ENCODE measurements at places on chromosomes 12 and 14. TPM values are rescaled to one million over a fixed set of nuclear protein-coding genes. Genes with fewer than 3 reads are reported as not detected.

SLC39A2 gene
- not detected for polyA plus RNA-seq

SERPINA12 gene
- not detected for polyA plus RNA-seq

ABCC9 gene
- 96.0 TPM for polyA plus RNA-seq

RHOJ gene
- polyA plus RNA-seq: 24.4 TPM

INHBC gene
- 0.07 TPM for polyA plus RNA-seq

CLEC4C gene
- polyA plus RNA-seq: not detected

NTS gene
- 37.3 TPM for polyA plus RNA-seq

PPP1R12A gene
- 60.8 TPM for polyA plus RNA-seq

RNASE7 gene
- not detected for polyA plus RNA-seq

RDH16 gene
- 0.20 TPM for polyA plus RNA-seq

REM2 gene
- 0.12 TPM for polyA plus RNA-seq

NINJ2 gene
- polyA plus RNA-seq: 5.6 TPM

SALL2 gene
- 17.2 TPM for polyA plus RNA-seq

HPD gene
- not detected for polyA plus RNA-seq

METTL3 gene
- polyA plus RNA-seq: 41.6 TPM

OTUB2 gene
- polyA plus RNA-seq: not detected

RERG gene
- polyA plus RNA-seq: 8.7 TPM

PRH2 gene
- polyA plus RNA-seq: 0.26 TPM

GALNT16 gene
- 28.7 TPM for polyA plus RNA-seq

HOXC5 gene
- polyA plus RNA-seq: 0.69 TPM

BDKRB2 gene
- 1.5 TPM for polyA plus RNA-seq

DPF3 gene
- polyA plus RNA-seq: not detected

GYS2 gene
- 0.26 TPM for polyA plus RNA-seq

ACVRL1 gene
- polyA plus RNA-seq: 49.2 TPM

NPAS3 gene
- 7.5 TPM for polyA plus RNA-seq

SLC35E3 gene
- 17.5 TPM for polyA plus RNA-seq

BMAL2 gene
- polyA plus RNA-seq: 1.7 TPM

CYP27B1 gene
- 1.6 TPM for polyA plus RNA-seq

INSM2 gene
- not detected for polyA plus RNA-seq

CD9 gene
- polyA plus RNA-seq: 60.6 TPM
